ENCODE measurements at places on chromosomes 11 and 22.

GRCh38 chr11:132587716-132588115, 944.6 kb downstream of the OPCML start:
- no peak for DNase-seq

GRCh38 chr11:124625504-124626168, 3.0 kb downstream of the TBRG1 start:
- peak; percentile 9 for DNase-seq

DNA sequence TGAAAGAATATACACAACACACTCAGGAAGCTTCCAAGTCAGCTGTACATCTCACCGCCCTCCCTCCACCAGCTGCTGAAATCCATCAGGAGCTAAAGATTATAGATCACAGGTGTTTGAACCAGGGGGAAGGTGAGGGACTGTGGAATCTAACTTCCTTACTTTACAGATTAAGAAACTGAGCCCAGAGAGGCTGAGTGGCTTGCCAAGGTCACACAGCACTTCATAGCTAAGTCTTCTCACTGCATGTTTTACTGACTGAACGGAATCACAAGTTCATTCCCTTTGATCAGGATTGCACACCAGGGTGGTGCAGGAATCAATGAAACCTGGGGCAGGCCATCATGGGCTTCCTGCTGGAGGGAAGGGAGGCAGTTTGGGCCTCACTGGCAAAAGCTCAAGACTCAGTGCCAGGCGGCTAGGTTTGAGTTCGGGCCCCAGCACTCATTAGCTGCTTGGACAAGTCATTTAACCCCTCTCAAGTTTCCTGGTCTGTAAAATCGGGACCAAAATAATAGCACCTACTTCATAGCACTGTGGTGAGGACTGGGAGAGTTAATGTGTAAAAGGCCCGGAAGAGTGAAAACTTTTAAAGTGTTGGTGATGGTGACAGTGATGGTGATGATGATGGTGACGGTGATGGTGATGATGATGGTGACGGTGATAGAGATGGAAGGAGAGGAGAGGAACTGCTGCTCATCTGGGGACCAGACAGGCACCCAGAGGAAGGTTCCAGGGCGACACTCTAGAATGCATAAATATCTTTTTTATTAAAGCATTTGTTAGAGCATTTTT, 8.2 kb downstream of the CD5 start:
- no peak for DNase-seq

DNA sequence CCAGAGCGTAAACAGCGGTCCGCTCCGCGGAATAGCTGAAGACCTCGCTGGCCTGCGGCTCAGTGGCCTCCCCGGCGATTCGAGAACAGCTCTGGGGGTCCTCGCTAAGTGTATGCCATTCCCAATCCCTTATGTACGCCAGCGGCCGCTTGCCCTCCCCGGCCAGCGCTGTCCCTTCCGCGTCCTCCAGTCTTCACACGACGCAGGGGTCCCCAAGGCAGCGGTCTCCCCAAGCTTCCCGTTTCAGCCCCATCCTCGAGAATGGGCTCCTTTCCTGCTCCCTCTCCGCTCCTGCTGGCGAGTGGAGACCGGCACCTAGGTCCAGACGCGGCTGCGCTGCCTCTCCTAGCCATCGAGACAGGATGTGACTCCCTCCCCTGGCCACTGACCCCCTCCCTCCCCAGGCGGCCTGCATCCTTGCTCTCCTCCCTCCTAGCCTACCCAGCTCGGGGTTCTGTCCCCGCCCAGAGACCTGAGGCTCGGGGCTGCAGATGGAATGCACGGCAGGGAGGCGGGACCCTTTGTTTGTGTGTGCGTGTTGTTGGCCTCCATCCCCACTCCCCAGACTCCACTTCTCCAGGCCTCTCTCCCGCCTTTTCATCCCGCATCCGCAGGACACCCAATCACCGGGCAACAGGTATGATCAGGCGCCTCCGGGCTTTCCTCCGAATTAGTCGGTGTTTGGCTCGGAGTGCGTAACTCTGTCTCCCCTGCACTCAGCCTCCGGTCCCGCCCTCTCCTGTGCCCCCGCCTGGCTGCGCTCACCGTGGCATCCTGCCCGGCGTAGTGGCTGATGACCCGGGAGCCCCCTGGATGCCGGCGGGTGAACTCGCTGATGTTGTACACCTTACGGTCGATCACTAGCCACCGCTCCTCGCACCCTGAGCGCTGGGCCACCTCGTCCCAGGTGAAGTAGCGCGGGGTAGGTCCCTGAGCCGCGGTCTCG, 740 bp downstream of the FADS1 start:
- DNase-seq: peak; percentile 79

DNA sequence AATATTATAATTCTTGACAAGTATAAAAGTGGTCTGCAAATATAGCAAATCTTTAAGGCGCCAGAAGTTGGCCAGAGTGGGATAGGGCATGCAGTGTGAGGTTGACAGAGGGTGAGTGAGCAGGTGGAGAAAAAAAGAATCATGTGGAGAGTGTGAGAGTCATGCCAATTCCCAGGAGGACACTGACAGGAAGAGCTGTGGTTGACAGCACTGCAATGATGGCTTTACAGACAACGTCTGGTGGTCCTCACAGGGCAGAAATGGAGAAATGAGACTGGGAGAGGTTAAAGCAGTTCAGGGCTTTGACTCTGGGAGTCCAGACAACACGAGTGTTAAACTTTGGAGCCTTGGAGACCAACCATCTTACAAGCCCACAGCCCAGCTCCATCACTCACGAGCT, 34.9 kb downstream of the SERPIND1 start:
- DNase-seq: no peak

- no peak for DNase-seq
These were observed 17.2 kb upstream of the BSX start for GRCh38 chr11:122998727-122999366.

DNA sequence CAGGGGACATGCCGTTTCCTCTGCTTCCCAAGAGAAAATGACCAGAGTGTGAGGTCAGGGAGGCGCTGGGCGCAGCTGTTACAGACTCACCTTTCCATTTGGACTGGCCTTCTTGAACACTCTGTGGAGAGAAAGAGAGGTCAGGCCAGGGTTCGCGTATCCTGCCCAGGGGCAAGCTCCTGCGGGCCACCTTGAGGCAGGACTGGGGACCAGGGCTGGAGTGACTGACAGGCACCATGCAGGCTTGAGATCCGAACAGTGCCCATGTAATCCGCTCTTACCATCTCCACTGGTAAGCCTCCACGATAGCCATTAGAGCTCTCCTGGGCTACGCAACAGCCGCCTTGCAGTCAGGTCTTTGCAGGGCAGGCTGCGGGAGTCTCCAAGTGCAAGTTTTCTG, 49.3 kb downstream of the TPBGL start:
- DNase-seq: no peak

DNA sequence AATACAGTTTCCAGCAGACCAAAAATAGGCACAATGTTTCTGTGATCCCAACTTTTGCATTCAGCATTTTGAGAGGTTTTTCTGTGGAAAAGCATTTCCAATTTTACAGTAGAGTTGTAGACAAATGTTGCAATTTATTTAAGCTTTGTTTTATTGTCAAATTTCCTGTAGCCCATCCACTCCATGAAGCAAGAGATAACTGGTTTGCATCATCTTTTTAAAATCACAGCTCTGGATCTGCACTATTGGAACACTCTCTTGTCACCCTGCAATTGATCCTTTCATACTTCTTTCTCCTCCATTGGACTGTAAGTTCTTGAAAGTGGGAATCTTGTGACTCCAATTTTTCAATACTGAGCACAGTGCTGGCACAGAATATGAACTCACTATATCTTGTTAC, 86.0 kb downstream of the MAML2 start:
- no peak for DNase-seq

- no peak for DNase-seq
These were observed 31.9 kb upstream of the UPB1 start for GRCh38 chr22:24463071-24463760.

DNA sequence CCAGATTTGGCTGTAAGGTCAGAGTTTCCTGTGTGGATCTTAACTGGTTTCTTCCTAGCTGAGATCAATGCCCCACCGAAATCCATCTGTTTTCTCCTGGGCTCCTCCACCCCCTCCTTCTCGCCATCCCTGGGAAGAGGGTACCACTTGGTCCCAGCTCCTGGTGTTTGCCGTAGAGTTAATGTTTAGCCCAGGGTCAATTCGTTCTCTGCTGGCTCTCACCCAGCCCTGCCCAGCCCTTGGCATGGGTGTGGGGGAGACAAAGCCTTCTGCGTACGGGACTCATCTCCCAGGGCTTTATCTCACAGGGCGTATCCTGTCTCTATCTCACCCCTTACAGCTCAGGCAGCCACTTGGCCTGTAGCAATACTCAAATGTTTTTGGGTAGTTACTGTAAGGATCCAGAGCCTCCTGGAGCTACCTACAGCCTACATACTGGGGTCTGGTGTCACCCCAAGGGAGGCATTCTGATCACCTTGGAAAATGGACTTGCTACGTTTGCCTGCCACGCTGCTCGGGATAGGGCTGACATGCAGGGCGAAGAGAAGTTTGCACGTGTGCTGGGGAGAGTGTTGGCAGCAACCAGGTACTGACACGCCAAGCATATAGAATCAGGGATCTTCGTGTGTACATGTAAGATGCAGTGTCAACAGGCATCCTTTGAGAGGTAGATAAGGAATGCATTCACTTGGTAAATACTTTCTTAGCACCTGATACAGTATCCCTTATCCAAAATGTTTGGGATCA, 66.1 kb downstream of the SCN3B start:
- no peak for DNase-seq

DNA sequence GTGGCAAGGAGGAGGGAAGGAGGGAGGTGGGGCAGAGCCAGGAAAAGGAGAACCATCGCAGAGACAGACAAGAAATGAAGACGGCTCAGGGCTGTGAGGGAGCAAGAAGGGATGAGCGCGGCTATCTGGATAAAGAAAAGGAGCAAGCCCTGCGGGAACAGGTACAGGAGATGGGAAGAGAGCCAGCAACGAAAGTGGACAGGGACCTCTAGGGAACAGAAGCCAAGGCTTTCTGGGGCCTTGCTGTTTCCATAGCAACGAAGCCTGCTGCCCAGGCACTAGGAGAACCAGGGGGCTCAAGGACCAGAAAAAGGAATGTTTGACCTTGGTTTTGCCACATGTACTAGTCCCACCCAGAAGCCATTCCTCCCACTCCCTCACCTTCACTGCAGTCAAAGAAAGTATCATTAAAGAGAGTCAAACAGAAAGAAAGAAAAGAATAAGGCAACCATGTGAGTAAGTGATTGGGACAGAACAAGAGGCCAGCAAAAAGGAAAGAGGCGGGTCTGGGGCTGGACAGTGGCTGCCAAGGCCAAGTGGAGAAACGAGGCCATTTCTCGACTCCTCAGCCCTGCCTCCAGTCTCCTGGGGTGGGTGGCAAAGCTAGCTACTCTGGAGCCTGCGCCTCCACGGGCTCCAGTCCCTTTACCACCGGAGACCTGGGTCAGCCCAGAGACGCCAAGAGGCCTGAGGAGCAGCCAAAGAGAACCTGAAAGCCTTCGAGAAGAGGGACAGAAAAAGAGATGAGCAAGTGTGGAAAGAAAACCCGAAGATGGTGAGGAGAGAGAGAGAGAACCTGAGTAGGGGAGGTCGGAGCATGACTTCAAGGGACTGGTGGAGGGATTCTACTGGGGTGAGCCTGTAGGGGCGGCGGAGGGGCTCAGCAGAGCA, 35.1 kb downstream of the NRXN2 start:
- DNase-seq: no peak

DNA sequence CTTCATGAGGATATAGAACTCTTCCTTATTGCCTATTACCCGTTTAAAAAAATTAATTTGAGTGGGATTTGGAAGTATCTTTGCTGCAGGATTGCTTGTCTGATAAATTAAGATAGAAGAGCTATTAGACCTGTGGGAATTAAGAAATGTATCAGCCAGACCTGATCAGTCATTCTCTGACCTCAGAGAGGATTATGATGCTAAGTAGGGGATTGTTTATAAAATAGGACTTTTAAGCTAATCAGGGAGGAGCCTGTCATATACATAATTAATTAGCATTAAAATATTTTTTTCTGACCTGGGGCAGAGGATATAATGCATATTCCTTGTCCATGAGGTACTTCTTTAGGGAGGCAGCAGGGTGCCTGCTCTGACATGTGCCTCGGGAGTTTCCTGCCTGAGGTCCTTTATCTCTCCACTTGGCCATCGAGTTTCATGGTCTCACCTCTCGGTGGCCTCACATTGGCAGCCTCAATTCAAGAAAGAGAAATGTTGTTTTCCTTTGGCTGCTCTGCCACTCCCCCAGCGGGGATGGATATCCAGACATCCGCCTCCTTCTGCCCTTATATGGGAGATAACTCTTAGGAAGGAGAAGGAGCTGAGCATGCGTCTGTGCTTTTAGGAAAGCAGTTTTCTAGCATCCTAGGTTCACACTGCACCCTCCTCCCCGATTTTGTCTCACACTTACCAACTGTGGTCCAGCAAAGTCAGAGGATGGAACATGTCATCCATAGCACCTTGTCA, 41.1 kb downstream of the DIXDC1 start:
- DNase-seq: no peak

GRCh38 chr11:87437133-87437843, 399.6 kb downstream of the TMEM135 start:
- no peak for DNase-seq

GRCh38 chr11:15801126-15801525, 555.2 kb downstream of the SOX6 start:
- DNase-seq: no peak

GRCh38 chr22:39519681-39520225, 609 bp upstream of the ATF4 start:
- peak; percentile 86 for DNase-seq

- no peak for DNase-seq
These were observed 58.5 kb downstream of the SMCO4 start for GRCh38 chr11:93484716-93485115.

DNA sequence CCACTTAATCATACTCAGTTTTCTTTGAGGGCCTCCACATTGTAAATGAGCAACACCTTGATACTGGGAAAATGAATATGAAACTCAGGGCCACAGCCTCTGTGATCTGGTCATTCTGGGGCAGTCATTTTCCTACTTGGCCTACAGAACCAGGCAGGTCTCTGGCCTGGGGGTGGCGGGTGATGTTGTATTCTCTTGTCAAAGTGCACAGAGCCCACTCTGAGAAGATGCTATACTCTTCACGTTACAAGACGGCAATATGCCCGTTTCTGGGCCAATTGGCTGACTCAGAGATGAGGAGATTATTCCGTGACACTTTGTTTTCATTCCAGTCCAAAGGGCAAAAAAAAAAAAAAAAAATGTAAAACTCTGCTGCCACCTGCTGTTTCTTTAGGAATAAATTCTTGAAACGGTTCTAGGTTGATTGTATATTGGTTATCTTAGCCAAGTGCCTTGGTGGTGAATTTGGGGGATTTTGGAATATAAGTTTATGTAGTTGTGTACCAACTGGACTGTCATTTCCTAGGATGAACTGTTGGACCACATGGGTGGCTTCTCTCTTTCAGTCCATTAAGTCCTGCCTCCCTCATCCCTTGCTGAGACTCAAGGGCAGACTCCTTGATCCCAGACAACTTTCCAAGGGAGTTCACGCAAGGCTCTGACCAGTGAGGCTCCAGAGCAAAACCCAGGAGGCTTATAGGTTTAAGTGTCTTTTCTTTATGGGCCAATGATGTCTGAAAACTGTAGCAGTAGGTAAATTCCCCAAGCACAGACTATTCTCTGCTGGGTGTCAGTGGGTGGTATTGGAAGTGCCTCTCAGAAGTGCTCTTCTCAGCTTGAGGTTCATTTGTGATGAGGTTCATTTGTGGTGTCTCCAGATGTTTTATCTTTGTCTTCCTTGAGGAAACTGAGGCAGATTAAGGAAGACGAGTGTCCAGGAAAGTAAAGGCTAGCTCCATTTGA, 18.2 kb downstream of the ADM start:
- DNase-seq: peak; percentile 93

Data from erythroblast (primary cell).